H54 (cell line): ENCODE measurements at places on chromosomes 1 and 21.

DNA sequence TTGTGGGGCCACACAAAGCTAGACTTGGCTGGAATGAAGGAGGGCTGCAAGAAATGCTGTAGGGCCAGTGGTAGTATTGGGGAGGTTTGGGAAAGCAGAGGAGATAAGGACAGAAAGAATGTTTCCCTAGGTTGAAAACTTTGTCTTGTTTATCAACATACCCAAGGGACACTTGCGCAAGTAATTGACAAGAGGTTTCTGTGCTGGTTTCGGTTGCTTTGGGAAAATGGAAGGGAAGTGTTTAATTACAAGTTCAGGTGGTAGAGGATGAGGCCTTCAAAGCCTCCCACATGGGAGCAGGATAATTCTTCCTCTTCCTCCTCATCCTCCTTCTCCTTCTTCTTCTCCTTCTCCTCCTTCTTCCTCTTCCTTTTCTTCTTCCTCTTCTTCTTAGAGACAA, 182.1 kb upstream of the LMO4 start:
- DNase-seq, result no peak

DNA sequence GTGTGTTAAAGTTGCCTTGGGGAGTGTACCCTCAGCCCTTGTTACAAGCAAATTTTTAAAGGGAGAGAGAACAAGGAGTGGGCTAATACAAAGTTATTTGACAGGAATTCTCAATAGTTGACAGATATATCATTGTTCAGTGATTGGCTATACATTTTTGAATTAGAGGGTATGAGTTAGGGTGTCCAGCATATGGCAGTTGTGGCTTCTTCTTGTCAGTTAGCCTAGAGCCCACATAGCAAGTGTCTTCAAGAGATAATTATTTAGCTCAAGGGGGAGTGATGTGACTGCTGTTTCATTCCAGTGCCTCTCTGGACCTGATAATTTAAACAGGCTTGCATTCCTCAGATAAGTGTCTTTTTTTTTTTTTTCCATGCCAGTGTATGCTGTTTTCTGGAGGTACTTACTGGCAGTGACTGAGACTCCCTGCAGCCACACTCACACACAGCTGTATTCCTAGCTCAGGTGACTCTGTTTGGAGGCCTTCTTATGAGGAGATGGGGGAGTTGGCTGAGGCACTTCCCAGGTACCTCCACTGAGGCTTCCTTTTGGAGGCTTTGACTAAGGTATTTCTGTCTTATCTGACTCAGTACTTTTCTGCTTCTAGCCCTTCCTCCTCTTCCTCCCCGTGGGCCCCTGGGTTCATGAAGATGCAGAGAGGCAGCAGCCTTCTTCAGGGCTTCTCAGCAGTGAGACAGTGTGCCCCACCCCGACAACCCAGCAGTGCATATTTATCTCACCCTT, 32.3 kb downstream of the IVNS1ABP start:
- no peak for DNase-seq

- no peak for DNase-seq
Observed at GRCh38 chr21:44626673-44627143, at the start of gene KRTAP10-9. Gene KRTAP10-9, plus strand, starts transcription at chr21:44627093. Its CDS starts 79 bp downstream, at chr21:44627172.

DNA sequence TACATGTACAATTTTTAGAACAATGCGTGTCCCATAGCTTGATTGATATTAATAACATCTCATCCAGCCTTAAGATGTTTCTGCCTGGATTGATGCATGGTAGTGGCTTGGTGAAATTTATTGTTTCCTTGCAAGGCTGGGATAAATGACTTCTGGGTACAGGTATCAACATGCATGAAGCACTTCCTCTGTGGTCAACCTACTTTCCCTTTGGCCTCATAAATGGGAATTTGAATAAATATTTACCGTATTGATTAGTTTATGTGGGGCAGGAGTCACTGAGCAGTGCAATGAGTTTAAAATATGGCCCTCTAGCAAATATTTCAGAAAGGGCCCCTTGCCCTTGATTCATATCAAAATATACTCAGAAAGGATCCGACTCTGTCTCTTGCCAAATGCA, 83.9 kb upstream of the KCNE2 start:
- DNase-seq, result no peak

- DNase-seq, result no peak
Observed at GRCh38 chr1:173648880-173649605, 13.9 kb downstream of the TEX50 start.

DNA sequence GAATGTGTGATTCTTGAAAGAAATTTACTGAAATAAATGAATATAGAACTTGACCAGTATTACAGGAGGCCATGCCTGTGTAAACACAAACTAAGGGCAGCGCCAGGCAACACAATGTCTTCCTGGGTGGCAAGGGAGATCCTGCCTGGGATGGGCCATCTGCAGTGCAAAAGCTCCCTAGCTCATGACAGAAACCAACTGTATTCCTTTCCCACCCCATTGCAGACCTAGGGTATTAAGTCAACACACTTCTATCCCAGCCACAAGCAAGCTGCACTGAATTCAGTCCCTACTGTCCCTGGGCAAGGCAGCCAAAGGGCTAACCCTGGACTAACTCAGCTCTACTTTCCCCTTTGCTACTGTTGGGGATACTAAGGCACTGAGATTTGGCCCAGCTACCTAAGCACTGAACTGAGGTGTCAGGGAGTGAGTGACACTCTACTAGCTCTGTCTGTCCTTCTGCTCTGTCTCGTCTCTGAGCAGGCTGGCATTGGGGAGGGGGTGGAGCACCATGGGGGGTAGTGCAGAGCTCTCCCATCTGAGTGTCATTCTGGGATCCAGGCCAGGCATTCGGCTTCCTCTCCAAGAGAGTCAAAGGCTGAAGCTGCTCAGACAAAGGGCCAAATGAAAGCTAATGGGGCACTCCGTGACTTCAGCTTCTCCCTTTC, 2.5 kb downstream of the INKA2 start:
- no peak for DNase-seq

DNA sequence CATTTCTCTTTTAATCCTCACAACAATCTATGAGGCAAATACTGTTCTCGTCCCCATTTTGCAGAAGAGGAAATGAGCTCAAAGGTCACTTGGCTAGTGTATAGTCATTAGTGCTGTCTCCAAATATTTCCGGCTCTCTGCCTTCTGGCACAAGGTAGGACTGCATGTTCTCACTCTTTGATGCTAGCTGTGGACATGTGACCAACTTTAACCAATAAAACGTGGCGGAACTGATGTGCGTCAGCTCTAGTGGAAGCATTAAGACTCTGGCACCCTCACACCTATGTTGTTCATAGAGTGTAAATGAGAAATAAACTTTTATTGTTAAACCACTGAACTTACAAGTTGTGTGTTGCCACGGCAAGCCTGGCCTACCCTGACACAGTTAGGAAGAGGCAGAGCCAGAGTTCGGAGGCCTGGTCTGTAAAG, 5.0 kb upstream of the KIF21B start:
- no peak for DNase-seq

GRCh38 chr21:44761747-44762208, 39.8 kb downstream of the UBE2G2 start:
- DNase-seq, result no peak

- DNase-seq, result peak; percentile 33
Observed at GRCh38 chr1:224430511-224431113, 4.0 kb downstream of the WDR26 start.

- no peak for DNase-seq
Observed at GRCh38 chr1:209723756-209724693, 19.4 kb downstream of the HSD11B1 start.

GRCh38 chr1:2874607-2875480, 73.4 kb upstream of the TTC34 start:
- no peak for DNase-seq

DNA sequence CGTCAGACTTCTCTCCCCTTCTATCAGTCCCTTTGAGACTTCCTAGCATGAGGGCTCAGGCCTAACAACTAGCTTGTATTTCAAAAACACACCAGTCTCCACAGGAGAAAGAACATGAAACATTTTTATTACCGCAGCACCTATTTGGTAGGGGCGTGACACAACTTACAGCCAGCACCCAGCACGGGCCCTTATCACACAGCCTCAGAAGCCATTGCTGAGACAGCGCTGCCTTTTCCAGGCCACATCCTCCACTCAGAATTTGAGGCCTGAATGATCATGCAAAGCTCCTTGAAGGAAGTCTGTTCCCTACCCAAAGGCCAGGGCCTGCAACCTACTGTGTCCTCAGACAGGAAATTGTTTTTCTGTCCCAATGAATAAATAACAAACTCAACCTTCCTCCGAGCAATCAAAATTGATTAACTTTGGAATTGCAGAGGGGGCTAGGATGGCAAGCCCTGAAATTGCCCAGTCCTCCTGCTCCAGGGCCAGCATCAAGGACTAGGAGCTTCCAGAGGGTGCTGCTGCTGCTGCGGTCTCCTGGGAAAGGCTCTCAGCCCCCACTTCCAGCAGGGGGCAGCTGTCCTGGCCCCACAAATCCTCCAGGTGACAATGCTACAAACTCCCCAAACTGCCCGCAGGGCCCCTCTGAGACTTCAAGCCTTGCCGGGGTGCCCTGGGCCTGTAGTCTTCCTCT, 94.3 kb upstream of the GALNT2 start:
- no peak for DNase-seq

DNA sequence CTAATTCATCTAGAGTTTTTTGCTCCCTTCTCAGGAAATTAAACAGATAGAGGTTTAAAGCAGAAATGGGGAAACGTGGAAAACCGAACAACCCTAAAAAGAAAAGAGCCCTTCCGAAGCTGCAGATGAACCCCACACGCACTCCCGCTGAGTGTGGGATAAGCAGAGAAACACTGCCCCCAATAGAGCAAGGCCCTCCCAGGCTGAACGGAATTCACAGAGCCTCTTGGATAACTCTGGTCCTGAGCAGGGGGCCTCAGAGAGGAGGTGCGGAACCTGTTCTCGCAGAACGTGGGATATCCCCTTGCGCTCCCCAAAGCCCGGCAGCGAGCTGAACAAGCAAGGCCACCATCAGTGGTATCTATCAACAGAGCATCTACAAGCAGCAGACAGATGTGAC, 44.9 kb downstream of the SSBP3 start:
- DNase-seq, result no peak

- no peak for DNase-seq
Observed at GRCh38 chr1:64424412-64424811, 45.5 kb upstream of the CACHD1 start.

DNA sequence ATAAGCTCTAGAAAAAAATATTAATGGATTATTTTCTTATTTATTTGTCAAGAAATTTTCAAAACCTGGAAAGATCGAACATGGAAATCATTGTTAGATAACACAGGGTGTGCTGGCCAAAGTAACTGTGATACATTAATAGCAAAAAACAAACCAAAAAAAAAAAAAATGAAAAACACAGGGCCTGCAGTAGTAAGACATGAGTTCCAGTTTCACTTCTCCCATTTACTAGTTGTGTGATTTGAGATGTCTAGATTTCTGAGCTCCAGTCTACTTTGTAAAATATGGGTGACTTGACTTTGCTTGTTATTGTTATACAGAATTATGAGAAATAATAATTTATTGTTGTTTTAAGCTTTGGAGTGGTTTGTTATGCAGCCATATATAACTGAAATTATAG, 13.6 kb downstream of the FAM177B start:
- DNase-seq, result no peak

- DNase-seq, result no peak
Observed at GRCh38 chr1:15002325-15002724, 151.2 kb upstream of the TMEM51 start.

DNA sequence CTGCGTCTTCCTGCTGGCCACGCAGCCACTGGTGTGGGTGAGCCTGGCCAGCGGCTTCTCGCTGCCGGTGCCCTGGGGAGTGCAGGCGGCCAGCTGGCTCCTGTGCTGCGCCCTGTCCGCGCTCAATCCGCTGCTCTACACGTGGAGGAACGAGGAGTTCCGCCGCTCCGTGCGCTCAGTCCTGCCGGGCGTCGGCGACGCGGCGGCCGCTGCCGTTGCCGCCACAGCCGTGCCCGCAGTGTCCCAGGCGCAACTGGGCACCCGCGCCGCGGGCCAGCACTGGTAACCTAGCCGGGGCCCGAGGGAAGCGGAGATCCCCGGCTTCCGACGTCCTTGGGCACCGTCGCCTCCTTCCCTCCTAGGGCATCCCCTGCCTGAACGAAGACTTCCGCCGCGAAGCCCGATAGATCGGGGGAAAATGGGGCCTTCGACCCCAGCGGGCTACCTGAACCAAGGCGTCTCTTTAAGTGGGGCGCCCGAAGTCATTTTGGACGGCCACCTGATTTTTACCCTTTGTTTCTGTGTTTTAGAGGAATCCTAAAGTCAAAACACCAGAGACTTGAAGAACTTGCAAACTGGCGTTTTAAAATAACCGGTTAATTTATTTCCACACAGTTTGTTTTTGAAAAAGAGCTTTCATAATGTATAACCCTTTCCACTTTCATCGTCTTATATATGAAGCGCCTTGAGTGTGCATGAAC, 2.0 kb downstream of the GPR88 start:
- no peak for DNase-seq

DNA sequence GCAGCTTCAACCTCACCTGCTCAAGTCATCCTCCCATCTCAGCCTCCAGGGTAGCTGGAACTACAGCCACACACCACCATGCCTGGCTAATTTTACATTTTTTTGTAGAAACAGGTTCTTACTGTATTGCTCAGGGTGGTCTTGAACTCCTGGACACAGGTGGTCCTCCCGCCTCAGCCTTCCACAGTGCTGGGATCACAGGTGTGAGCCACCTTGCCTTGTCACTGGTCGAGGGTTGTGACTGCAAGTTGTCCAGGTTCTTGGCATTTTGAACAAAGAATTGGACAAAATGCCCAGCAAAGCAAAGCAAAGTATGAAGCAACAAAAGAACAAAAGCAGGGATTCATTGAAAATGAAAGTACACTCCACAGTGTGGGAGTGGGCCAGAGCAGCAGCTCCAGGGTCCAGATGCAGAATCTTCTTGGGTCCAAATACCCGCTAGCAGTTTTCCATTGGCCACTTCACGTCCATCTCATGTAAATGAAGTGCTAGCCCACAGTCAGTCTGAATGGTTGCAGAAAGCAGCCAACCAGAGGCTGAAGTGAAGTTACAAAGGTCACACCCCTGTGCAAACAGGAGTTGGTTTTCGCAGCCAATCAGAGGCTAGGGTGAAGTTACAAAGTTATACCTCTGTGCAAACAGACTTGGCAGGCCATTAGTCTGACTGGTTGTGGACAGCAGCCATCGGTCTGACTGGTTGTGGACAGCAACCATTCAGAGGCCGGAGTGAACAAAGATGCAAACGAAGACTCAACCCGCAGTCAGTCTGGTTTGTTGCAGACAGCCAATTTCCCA, 109.5 kb upstream of the KIF26B start:
- no peak for DNase-seq
